Upper lobe of right lung (tissue), 1 donor: ENCODE measurements at places on chromosomes 1 and 21. TPM values are rescaled to one million over a fixed set of nuclear protein-coding genes. Genes with fewer than 3 reads are reported as not detected.

DCST1 gene
- total RNA-seq, result not detected

E2F2 gene
- total RNA-seq, result 0.32 TPM

RNF186 gene
- total RNA-seq, result not detected

CRP gene
- total RNA-seq, result 0.26 TPM

SH2D5 gene
- 0.52 TPM for total RNA-seq

AIRE gene
- not detected for total RNA-seq

GPR37L1 gene
- total RNA-seq, result 0.06 TPM

DENND2C gene
- total RNA-seq, result 2.3 TPM

CSF3R gene
- 202 TPM for total RNA-seq

S100A7A gene
- not detected for total RNA-seq

IGSF21 gene
- total RNA-seq, result 3.2 TPM

- DNase-seq, result no peak
- H3K4me1 ChIP-seq, result no peaks in the 10 kb centered on the region
- no peak overlapping the region for H3K27ac ChIP-seq
- no peaks in the 10 kb centered on the region for H3K27me3 ChIP-seq
- H3K36me3 ChIP-seq, result no peaks in the 10 kb centered on the region
Measured at GRCh38 chr1:212440419-212440818, 7.7 kb downstream of the NENF start.

- no peaks in the 10 kb centered on the region for H3K27me3 ChIP-seq
- no peak overlapping the region for H3K4me3 ChIP-seq
- DNase-seq, result no peak
- H3K27ac ChIP-seq, result peak overlapping the region; percentile 51
- peaks cover 11% of the 10 kb centered on the region for H3K4me1 ChIP-seq
Measured at GRCh38 chr1:84271441-84272151, 29.9 kb upstream of the SAMD13 start.

DNA sequence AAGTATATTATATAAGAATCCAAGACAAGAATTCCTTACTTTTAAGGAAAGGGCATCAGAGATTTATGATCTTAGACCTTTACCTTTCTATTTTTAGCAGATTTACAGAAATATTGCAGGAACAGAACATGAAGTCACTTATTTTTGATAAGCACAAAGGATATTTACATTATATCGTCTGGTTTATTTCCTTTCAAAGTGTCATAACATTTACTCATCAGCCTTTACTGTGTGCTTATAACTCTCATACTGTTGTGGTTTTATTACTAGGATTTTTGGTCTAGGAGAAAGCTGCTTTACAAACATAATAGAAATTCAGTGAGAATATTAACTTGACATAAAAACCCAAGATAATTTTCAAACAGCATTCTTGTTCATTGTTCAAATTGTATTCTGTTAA lies 47.6 kb downstream of the APP start:
- peaks cover 30% of the 10 kb centered on the region for H3K4me1 ChIP-seq
- H3K27me3 ChIP-seq, result no peaks in the 10 kb centered on the region
- no peak overlapping the region for H3K27ac ChIP-seq
- H3K36me3 ChIP-seq, result no peaks in the 10 kb centered on the region
- H3K4me3 ChIP-seq, result no peak overlapping the region
- DNase-seq, result no peak

DNA sequence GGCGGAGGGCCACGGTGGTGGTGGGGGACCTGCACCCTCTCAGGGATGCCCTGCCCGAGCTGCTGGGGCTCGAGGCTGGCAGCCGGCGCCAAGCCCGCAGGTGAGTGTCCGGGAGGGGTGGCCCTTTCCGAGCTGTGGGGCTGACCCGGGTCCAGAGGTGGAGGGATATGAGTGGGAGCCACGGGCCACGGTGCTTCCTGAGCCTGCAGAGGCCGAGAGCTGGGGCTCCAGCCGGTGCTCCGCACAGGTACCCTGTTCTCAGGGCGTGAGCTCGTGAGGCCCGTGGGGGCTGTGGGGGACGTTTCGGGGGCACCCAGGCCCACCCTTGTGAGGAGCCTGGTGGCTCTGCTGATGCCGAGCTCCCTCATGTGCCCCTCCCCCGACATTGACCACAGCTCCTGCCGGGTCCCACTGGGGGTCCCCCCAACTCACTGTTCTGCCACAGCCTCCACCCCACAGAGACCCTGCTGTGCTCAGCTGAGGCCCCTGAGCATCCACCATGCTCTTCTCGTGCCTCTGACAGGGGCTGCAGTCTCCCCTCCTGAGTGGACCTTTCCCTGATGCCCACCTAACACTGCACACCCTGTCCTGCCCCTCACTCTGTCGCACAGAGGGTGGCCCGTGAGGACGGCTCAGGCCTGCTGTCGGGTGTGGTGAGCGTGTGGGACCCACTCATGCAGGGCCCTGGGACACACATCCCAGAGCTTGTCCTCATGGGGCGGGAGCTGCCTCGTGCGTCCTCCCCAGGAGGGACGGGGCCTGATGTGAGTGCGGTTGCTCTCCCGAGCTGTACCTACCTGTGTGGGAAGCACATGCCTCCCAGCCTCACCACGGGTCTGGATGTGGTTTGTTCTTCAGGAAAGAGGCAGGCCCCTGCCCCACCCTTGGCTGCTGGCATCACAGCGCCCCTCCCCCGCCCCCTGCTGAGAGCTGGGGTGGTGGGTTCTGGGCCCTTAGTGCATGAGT lies 27.5 kb downstream of the SLX9 start:
- no peak for DNase-seq
- peaks cover 55% of the 10 kb centered on the region for H3K4me1 ChIP-seq
- H3K4me3 ChIP-seq, result no peak overlapping the region
- no peaks in the 10 kb centered on the region for H3K36me3 ChIP-seq

- H3K27me3 ChIP-seq, result no peaks in the 10 kb centered on the region
- peaks cover 12% of the 10 kb centered on the region for H3K4me1 ChIP-seq
- no peak overlapping the region for H3K27ac ChIP-seq
- no peak overlapping the region for H3K4me3 ChIP-seq
Measured at GRCh38 chr1:66444438-66445265, 89.3 kb upstream of the SGIP1 start.

- H3K4me3 ChIP-seq, result peak overlapping the region; percentile 51
- DNase-seq, result peak; percentile 100
- H3K27me3 ChIP-seq, result no peaks in the 10 kb centered on the region
Measured at GRCh38 chr1:30718091-30718635, 5.2 kb downstream of the MATN1 start.

DNA sequence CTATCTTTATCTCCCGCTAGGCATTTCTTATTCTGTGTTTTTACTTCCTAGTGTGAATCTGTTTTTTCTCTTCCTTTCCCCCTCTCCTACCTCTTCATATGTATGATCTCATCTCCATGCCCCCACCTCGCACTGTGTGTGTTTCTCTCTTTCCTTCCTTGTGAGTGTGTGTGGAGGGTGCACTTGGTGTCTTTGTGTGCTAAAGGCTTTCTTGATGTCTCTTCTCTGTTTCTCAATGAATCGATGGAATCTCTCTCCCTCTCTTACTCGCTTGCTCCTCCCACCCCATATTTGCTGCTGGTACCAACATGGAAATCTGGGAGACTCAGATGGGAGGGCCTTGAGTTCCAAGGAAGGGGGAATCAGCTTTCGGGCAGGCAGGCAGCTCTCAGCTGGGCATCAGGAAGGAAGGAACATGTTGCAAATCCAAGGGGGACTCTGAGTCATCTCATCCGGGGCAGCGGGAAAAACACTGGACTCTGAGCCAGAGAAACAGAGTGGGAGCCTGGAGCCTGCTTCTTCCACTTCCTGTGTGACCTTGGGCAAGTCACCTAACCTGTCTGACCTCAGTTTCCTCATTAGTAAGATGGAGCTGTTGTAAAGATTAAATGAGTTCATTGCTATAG lies 147.5 kb downstream of the PTPRU start:
- no peak overlapping the region for H3K27ac ChIP-seq
- H3K4me1 ChIP-seq, result no peaks in the 10 kb centered on the region
- H3K27me3 ChIP-seq, result peaks cover 17% of the 10 kb centered on the region
- no peaks in the 10 kb centered on the region for H3K36me3 ChIP-seq

DNA sequence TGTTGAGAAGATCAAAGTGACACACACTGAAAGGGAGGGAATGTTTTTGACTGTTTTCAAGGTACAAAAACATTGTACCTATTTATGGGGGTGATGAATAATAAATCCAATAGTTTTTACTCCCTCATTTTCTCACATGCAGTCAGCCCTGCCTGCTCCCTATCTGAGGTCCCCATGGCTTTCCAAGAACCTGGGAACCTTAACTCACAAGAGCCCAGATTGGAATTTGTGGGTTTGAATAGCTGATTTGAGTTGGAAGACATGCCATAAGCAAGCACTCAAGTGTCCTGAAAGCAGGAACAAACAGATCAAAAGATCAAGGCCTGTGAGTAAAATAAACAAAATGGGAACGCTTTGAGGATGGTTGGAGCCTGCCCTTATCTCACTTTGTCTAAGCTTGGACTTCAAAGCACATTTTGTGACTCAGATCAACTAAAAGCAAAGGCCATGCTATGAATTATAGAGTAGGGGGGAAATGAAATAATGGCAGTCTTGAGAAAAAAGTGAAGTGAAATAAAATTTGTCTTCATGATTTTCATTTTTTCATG lies 136.6 kb downstream of the LYPLAL1 start:
- no peaks in the 10 kb centered on the region for H3K36me3 ChIP-seq
- no peak overlapping the region for H3K4me3 ChIP-seq
- H3K27me3 ChIP-seq, result no peaks in the 10 kb centered on the region
- H3K27ac ChIP-seq, result no peak overlapping the region

DNA sequence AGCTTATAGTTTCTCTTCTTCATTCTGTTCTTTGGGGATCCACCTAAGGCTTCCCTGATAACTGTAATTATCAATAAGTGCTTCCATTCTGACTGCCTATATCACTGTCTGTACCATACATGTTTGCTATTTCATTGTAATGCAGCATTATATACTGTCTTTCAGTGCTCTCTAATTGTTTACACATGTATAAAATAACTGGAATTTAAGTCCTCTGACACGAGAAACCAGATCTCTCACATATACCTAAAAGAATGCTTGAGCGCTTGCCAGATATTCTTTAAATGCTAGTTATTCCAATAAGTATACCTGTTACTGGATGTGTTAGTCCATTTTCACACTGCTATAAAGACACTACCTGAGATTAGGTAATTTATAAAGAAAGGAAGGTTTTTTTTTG lies 34.7 kb downstream of the CELF3 start:
- no peaks in the 10 kb centered on the region for H3K27me3 ChIP-seq
- DNase-seq, result no peak
- H3K36me3 ChIP-seq, result peaks cover 59% of the 10 kb centered on the region

- H3K36me3 ChIP-seq, result peaks cover 10% of the 10 kb centered on the region
- DNase-seq, result peak; percentile 78
- no peaks in the 10 kb centered on the region for H3K27me3 ChIP-seq
- no peak overlapping the region for H3K4me3 ChIP-seq
- no peak overlapping the region for H3K27ac ChIP-seq
Measured at GRCh38 chr1:32336963-32337675, 1.1 kb upstream of the MARCKSL1 start.

DNA sequence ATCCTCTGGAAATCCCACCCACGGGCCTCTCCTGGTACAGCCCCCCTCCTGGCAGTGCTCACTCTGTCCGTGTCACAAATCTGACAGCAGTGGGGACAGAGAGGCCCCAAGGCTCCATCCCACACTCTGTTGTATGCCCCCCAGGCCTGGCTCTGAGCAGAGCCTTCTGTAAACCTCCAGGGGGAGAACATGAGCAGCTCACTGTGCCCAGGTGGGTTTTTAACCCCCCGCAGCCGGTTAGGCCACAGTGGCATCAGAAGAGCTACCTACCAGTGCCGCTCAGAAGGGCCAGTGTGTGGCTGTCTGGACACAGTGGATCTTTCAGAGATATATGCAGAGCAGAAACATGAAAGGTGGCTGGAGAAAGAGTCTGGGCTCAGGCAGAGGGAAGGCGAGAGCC lies 12.0 kb upstream of the GPR153 start:
- H3K27ac ChIP-seq, result no peak overlapping the region
- H3K4me3 ChIP-seq, result no peak overlapping the region
- no peak for DNase-seq

DNA sequence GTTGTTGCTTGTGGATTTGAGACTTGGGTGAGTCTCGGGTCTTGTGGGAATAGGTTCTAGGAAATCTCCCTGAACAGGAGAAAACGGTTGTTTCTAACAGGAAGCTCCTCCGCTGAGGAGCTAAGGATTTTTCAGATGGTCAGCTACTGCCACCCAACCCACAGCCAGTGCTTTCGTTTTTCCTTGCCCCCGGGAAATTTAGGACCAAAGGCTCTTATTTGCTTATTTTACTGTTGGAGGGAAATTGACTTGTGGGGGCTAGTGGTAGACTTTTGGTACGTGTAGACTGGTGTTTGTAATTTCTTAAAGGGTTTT lies 792 bp downstream of the SNX7 start:
- H3K4me3 ChIP-seq, result peak overlapping the region; percentile 66
- peak overlapping the region; percentile 79 for H3K27ac ChIP-seq
- no peaks in the 10 kb centered on the region for H3K36me3 ChIP-seq

DNA sequence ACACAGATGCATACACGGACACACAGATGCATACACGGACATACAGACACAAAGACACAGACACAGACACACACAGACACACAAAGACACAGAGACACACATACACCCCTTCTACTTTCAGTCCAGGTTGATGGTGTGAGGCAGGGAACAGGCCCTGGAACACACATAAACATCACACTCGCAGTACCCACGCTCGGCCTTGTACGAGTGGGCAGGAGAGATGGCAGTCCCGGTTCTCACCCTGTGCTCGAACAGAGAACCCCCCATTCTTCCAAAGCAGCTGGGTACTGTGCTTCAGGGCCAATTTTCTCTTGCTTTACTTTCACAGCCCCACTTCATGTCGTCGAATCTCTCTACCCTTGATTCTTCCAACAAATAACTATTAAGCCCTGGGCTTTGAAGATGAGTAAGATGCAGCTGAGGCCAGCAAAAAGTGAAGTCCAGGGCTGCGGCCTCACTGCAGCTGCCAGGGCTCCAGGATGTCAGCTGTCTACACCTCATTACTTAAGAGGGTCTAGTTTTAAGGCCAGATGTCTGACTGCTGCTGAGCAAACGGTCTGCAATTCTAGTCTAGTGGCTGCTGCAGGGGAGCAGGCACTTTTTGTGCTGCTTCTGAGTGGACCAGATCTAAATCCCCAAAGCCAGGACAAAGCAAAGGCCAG lies 90.1 kb downstream of the PGBD5 start:
- H3K4me1 ChIP-seq, result no peaks in the 10 kb centered on the region
- no peak overlapping the region for H3K4me3 ChIP-seq
- H3K36me3 ChIP-seq, result no peaks in the 10 kb centered on the region
- no peaks in the 10 kb centered on the region for H3K27me3 ChIP-seq
- no peak for DNase-seq
